ENCODE measurements at places on chromosomes 6 and 20.

GRCh38 chr20:44413575-44414345 is 58.3 kb downstream of the HNF4A start:
- DNase-seq, result no peak
- H3K4me3 ChIP-seq, result no peak overlapping the region
- no peaks in the 10 kb centered on the region for H3K4me1 ChIP-seq
- H3K27ac ChIP-seq, result no peak overlapping the region
- H3K36me3 ChIP-seq, result no peaks in the 10 kb centered on the region
- no peaks in the 10 kb centered on the region for H3K27me3 ChIP-seq

DNA sequence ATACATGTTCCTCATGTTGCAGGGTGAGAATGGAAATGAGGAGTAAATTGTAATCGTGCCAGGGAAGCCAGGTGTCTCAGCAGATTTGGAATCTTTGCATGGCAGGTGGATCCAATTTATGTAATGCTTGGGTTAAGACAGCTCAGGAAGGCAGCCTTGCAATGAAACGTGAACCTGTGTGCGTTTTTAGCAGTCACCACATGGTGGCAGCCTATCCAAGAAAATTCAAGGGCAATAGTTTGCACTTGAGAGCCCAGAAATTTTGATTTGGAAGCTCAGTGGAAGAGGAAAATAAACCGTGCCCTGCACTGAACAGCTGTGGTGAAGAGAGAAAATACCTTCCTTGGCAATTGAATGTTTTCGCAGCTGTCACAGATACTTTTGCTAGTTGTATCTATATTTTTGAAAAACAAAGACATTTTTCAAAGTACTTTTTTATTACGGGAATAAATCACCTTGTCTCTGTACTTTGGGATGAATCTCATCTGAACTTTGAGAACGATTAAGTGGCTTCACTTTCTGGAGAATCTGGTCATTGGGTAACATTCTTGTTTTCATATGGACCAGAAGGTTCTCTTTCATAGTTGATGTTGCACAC is 26.5 kb downstream of the MTHFD1L start:
- DNase-seq, result peak; percentile 50
- peaks cover 2% of the 10 kb centered on the region for H3K36me3 ChIP-seq
- no peak overlapping the region for H3K27ac ChIP-seq
- H3K4me1 ChIP-seq, result no peaks in the 10 kb centered on the region
- H3K27me3 ChIP-seq, result no peaks in the 10 kb centered on the region

- no peak for DNase-seq
- H3K27me3 ChIP-seq, result no peaks in the 10 kb centered on the region
- H3K4me1 ChIP-seq, result peaks cover 1% of the 10 kb centered on the region
- H3K36me3 ChIP-seq, result no peaks in the 10 kb centered on the region
- no peak overlapping the region for H3K4me3 ChIP-seq
Observed at GRCh38 chr20:47574616-47575364, 73.1 kb downstream of the NCOA3 start.

DNA sequence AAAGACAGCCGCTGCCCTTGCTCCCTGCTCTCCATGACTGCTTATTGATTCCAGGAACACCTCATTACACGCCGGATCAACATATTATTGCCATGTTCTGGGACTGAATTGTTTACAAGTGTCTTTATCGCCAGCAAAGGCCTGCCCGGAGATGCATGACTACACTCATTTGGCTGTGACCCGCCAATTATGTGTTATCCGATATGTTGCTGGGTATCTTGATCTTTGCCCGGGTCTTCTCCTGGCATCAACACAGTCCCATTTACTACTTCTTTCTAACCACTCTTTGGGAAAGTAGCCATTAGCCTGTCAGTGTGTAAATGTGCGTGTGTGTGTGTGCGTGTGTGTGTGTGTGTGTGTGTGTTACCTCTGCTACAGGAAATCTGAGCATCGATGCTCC is 15.4 kb downstream of the LINC00237 start:
- peaks cover 4% of the 10 kb centered on the region for H3K4me1 ChIP-seq
- H3K4me3 ChIP-seq, result no peak overlapping the region
- no peak for DNase-seq
- H3K27me3 ChIP-seq, result no peaks in the 10 kb centered on the region
- H3K36me3 ChIP-seq, result no peaks in the 10 kb centered on the region

GRCh38 chr6:84768442-84769174 is 4.2 kb upstream of the TBX18 start:
- H3K4me3 ChIP-seq, result no peak overlapping the region
- H3K27me3 ChIP-seq, result peaks cover 75% of the 10 kb centered on the region
- no peak overlapping the region for H3K27ac ChIP-seq
- no peak for DNase-seq
- H3K36me3 ChIP-seq, result no peaks in the 10 kb centered on the region
